Esophagus muscularis mucosa (tissue), 4 donors: ENCODE measurements at places on chromosomes 2 and 18.

- no peak for DNase-seq
Measured at GRCh38 chr2:190136825-190137224, 74.3 kb upstream of the MSTN start.

GRCh38 chr18:71554686-71555085, 989.5 kb downstream of the CBLN2 start:
- DNase-seq = no peak

DNA sequence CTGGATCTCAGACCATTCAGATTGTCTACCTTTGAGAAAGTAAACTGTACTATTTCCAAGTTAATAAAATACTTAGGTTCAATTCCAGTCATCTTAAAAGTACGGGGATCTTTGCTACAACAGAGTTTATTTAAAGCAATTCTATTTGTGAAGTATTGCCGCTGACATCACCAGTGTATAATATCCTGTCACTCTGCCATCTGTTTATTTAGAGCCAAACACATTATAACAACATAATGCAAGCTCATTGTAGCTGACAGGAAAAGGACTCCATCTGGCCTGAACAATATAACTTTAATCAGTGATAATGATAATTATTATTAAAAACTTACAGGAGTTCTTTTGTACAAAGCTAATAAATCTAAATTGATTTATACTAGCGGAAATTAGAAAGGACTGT, 786.8 kb downstream of the ERBB4 start:
- no peak for DNase-seq

GRCh38 chr2:109277406-109277805, 148.4 kb downstream of the SH3RF3 start:
- no peak for DNase-seq

- no peak for DNase-seq
Measured at GRCh38 chr2:117794668-117795067, 19.8 kb upstream of the DDX18 start.

DNA sequence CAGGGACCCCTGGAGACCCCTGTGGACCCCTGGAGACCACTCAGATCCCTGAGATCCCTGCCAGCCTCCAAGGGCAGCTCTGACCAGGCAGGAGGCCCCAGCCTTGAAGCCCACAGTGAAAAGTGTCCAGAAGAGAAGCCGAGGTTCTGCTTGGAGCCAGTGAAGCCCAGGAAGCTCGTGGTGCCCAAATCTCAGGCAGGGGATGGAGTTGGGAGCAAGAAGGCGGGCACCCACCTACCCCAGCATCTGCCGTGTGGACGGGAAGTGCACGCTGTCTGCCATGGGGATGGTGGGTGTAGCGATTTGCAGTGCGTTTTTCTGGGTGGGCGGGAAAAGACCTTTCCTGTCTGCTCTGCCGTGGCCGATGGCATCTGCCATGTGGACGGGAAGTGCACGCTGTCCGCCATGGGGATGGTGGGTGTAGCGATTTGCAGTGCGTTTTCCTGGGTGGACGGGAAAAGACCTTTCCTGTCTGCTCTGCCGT, 120.6 kb upstream of the CTDP1 start:
- DNase-seq = no peak

DNA sequence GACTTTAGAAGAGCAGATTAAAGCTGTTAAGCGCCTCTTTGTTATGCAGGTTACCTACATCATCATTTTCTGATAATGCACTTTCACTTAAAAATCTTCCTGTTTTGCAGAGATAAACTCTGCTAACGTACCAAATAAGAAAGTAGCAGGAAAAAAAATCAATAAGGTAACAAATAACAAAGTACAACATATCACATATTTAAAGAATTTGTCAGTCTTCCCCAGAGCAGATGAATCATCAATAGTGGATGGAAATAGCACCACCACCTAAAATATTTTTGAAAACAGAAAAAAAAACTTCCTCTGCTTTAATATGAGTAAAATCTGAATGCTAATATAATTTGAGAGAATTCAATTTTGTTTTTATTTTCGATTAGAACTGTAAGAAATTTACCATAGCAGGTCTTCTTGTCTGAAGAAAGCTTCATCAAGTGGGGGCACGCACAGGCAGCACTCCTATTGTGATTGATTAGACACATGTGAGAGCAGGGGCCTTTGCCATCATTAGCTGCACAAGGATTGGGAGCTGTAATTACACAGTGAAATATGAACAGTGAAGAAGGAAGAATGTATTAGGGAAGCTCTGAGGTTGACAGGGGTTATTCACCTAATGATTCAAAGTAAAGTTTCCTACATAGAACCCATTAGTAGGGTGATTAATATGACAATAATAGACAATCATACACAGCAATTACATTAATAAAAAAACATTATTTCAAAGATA, 1279.4 kb downstream of the LRP1B start:
- DNase-seq = no peak

- DNase-seq = no peak
Measured at GRCh38 chr2:188473306-188473705, 181.6 kb downstream of the GULP1 start.

- DNase-seq = peak; percentile 88
Measured at GRCh38 chr2:317501-318424, 29.9 kb upstream of the ALKAL2 start.

DNA sequence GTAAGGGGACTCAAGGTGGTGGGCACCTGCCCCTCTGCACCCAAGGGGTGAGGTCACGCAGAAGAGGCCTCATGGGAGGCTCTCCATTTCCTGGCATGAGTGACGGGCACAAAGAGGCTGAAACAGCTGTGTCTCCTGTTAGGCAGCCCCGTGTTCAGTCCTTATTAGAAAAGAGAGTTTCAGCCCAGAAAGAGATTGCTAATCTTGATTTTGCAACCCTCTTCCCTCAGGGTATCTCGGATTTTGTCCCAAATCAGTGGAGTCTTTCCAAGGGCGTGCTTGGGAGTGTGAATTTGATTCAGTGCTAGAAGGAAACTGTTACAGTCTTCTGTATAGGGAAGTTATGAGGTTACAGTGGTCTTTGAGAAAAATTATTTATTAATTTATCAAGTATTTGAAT, 10.4 kb downstream of the TNFRSF11A start:
- no peak for DNase-seq

DNA sequence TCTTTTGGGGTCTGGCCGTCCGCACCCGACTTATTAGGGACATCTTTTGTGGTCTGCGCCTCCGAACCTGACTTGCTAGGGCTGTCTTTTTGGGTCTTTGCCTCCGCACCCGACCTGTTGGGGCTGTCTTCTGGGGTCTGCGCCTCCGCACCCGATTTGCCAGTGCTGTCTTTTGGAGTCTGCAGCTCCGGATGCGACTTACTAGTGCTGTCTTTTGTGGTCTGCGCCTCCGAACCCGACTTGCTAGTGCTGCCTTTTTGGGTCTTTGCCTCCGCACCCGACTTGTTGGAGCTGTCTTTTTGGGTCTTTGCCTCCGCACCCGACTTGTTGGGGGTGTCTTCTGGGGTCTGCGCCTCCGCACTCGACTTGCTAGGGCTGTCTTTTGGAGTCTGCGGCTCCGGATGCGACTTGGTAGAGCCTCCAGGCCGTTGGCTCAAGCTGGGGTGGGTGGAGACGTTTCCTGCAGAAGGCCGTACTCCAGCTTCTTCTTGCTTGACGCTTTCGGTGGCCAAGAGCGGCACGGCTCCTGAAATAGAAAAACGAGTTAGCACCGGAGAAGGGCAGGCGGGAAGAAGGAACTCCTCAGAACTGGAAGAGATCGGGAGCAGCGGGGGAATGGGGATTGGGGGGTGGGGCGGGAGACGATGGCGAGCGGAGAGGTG, 498 bp downstream of the TGOLN2 start:
- no peak for DNase-seq

- DNase-seq = no peak
Measured at GRCh38 chr2:42566025-42566424, 2.4 kb upstream of the MTA3 start.

DNA sequence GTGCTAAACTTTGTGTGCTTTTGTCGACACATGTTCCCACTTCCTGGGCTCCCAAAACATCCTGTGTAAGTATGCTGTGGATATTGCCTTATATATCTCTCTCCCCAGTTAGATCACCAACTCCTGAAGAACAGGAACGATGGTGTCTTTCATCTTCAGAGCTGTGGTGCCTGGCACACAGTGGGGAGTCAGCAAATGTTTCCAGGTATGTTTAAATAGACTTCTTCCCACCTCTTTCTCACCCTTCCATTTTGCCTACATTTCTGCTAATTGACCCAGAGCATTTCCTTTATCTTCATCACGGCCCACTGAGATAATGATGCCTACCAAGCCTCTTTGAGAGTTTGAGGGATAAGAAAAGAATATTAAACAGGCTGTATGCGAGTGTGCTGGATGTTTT, 60.7 kb downstream of the RND3 start:
- DNase-seq = no peak
